ENCODE measurements at places on chromosomes 1 and 21.
A peak's percentile ranks its signal among the peaks of the same experiment; 100 is the strongest.

GRCh38 chr1:175536921-175537320 lies 206.5 kb downstream of the TNR start:
- no peak for DNase-seq

GRCh38 chr1:119366424-119366823 lies 2.2 kb upstream of the HAO2 start:
- DNase-seq: no peak

DNA sequence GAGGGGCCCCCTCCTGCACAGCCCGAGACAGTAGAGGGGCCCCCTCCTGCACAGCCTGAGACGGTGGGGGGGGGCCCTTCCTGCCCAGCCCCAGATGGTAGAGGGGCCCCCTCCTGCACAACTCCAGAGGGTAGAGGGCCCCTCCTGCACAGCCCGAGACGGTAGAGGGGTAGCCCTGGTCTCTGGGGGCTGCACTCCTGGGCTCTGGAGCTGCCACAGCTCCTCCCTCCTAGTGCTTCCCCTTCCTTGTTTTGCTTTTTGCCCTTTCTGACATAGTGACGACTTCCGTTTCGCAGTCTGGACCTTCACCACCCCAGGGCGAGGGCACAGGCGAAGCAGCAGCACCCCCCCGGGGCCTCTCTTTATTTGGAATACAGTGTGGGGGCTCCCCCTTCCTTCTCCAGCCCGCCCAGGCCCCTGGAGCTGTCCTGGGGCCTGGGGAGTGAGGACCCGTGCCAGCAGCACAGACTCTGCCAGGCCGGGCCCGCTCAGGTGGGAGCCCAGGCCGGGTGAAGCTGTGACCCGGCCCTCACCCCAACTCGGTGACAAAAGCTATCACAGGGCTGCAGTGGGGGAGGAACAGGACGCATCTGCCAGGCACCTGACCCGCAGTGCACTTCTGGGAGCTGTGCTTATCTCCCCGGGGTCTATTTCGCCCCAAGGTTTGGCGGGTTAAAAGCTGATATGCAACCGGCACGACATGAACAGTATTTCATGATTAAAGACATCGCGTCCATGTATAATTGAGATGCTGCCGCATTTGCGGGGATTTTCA lies 1.1 kb upstream of the PRXL2B start:
- peak; percentile 76 for DNase-seq

- DNase-seq: no peak
These were observed 10.9 kb upstream of the COA7 start for GRCh38 chr1:52709016-52709415.
